Bronchus fibroblast of lung (primary cell): ENCODE measurements at places on chromosomes 11 and 22. TPM values are rescaled to one million over a fixed set of nuclear protein-coding genes. Genes with fewer than 3 reads are reported as not detected.

The SLC1A2 gene
- total RNA-seq = under 0.01 and 0.17 TPM in 2 replicates

The KRTAP5-7 gene
- total RNA-seq = not detected in 2 replicates

The SLC6A5 gene
- not detected in 2 replicates for total RNA-seq

The DBX1 gene
- total RNA-seq = not detected in 2 replicates

The CRY2 gene
- total RNA-seq = 4.3 and 5.9 TPM in 2 replicates

The GUCY1A2 gene
- total RNA-seq = 0.15 and 0.17 TPM in 2 replicates

The FAM227A gene
- total RNA-seq = 0.67 and 1.8 TPM in 2 replicates

The MMP1 gene
- total RNA-seq = 14.6 and 15.0 TPM in 2 replicates

The NXPE4 gene
- not detected in 2 replicates for total RNA-seq

The TSPAN32 gene
- total RNA-seq = 0.45 and 0.50 TPM in 2 replicates
